ENCODE measurements at places on chromosomes 11 and 22.

DNA sequence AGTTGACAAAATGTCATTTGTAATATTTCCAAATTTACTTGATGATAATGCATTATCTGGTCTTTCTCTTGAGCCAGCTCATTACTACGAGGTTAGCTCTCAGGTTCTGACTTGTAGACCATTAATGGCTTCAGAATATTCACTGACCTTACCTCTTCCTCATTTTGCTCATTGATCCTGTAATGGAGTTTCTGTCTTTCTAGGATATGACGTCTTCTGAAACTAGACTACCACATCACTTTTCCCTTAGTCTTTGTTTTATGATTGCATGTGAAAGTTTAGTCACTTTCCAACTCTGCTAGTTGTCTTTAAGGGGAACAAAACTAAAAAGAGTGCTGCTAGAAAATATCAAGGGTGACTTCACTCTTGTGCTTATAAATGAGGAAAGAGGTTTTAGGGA lies 697.6 kb downstream of the JRKL start:
- DNase-seq = no peak

DNA sequence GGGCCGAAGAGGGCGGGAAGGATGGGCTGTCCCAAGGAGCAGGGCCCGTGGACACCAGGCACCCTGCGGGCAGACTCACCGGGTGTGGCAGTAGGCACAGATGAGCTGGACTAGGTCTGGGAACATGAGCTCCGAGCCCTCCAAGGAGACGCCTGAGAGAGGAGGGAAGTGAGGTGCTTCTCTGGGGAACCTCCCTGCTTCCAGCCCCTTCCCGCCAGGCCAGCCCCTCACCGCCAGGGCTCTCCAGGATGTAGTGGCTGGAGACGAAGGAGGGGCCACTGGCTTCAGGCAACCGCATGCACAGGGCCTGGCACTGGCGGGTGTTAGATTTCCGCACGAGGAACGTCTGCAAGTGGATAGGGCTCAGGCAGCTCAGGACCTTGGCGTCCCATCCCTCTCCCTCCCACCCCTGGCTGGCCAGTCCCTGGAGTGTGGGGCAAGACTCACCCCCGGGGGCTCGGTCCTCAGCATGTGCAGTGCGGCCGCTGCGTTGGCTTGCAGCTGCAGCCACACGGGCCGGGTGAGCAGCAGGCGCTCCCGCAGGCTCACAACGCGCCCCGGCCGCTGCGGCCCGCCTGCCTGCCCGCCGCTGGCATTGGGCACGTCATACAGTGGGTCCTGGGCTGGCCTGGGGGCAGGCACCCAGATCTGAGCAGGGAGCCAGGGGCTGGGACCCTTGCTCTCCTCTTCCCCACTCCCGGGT lies 552 bp downstream of the RIN1 start:
- DNase-seq = peak; percentile 40

- DNase-seq = no peak
These were observed 37.6 kb downstream of the CYB5R2 start for GRCh38 chr11:7635708-7636107.

DNA sequence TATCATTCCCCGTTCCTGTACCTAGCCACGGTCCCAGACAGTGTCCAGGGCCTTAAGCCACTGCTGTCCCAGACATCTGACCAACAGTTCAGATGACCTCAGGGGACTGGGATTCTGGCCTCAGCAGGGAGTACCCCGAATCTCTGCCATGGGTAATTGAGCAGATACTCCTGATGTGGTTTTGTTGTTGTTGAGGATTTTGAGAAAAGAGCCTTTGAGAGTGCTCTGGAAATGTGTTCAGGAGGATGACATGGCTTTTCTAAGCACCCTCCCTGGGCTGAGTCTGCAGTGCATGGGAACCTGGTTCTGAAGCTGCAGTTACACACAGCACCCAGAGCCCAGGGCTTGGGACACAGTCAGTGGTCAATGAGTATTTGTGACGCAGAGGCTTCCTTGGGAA lies 30.4 kb downstream of the ADAMTS15 start:
- DNase-seq = no peak

GRCh38 chr11:91872243-91872642 lies 352.4 kb upstream of the FAT3 start:
- DNase-seq = no peak

DNA sequence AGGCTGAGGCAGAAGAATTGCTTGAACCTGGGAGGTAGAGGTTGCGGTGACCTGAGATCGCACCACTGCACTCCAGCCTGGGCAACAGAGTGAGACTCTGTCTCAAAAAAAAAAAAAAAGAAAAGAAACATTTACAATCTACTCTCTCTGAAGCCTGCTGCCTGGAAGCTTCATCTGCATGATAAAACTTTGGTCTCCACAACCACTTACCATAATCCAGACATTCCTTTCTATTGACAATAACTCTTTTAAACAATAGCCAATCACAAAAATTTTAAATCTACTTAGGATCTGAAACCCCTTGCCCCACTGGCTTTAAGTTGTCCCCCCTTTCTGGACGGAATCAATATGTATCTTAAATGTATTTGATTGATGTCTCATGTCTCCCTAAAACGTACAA lies 25.0 kb upstream of the HTR3A start:
- no peak for DNase-seq

- DNase-seq = no peak
These were observed 3.5 kb upstream of the LIF start for GRCh38 chr22:30250039-30250565.
